Ammon's horn (tissue), 1 donor: ENCODE measurements at places on chromosomes 13 and 19.

GRCh38 chr13:30792285-30793000 is 57.1 kb downstream of the ALOX5AP start:
- DNase-seq: peak; percentile 83

DNA sequence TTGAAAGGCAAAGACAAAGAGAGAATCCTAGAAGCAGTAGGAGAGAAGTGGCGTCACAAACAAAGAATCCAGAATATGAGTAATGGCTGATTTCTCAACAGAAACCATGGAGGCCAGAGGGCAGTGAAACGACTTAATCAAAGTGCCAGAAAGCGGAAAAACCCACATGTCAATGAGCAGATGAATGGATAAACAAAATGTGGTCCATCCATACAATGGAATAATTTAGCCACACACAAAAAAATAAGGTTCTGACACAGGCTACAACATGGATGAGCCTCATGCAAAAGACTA is 52.2 kb upstream of the RANBP3 start:
- no peak for DNase-seq

- no peak for DNase-seq
These were observed 10.3 kb upstream of the GARIN5A start for GRCh38 chr19:50486823-50487515.

DNA sequence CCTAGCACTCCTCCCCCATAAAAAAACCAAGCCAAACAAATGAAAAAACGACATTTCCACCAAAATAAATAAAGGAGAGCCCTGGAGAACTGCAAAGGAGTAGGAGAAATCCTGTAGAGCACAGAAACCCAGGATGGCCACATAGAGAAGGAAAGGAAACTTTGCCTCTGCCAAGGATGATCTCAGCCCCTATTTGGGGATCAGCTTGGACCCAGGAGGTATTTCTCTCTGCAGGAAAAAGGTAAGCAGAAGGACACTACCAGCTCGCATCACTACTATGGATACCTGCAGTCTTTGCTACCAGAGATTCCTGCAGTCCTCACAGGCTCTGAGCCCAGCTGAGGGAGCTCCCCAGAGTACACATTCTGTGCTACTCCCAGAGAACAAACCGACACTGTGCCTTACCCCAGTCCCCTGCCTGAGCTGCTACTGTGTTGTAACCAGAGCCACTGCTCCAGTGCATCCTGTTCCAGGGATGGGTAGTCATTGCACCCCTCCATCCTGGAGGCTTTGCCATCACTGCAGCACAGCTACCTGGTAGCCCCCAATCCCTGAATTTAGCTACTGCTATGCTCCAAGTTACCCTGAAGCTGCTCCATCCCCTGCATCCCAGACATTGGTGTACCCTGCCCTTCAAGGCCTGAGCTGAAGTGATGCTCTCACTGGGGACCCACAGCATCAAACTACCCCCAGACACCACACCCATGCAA is 41.7 kb downstream of the VWA8 start:
- no peak for DNase-seq

GRCh38 chr19:6234527-6234926 is 45.2 kb downstream of the MLLT1 start:
- DNase-seq: no peak

GRCh38 chr19:16121967-16122366 is 10.3 kb downstream of the RAB8A start:
- no peak for DNase-seq

GRCh38 chr19:13840305-13841085 is 36.4 kb upstream of the NANOS3 start:
- DNase-seq: no peak

DNA sequence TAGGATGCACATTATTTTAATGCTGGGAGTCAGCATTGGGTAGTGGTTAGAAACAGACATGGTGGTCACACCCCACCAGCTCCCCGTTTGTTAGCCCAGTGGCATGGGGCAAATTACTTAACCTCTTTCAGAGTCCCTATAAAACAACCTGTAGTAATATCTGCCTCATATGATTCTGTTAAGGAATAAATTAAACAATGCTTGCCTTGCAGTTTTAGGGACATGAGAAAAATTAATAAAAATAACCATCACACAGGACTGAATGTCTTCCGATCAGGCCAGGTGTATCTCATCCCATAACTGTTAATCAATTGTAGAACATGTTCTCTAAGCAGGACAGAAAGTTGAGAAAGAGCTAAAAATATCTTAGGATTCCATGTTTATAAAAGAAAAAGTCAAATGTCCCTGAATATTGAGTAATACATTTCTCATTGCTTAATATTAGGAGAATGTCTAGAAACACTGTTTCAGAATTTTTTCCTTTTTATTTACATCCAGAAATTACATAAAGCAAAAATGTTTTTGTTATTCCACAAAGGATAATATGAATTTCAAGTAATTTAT is 196.5 kb downstream of the GPC6 start:
- DNase-seq: no peak

- peak; percentile 57 for DNase-seq
These were observed 8.7 kb downstream of the SBK2 start for GRCh38 chr19:55528030-55528803.

DNA sequence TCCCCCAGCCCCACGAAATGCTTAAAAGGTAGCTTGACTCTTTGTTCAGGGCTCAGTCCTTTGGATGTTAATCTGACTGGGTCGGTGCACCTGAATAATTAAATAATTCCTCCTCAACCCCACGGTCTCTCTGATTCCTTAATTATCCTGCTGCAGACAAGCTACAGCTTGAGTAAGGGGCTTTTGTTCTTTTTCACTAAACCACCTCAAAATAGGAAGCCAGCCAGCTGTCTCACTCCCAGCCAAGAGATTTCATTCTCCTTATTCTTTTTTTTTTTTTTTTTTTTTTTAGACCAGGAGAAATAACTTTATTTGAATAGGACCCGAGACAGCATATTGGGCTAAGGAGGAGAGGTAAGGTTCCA is 7.9 kb upstream of the FCGBP start:
- no peak for DNase-seq
